AG08396 (cell line): ENCODE measurements at places on chromosomes 11 and 22.

DNA sequence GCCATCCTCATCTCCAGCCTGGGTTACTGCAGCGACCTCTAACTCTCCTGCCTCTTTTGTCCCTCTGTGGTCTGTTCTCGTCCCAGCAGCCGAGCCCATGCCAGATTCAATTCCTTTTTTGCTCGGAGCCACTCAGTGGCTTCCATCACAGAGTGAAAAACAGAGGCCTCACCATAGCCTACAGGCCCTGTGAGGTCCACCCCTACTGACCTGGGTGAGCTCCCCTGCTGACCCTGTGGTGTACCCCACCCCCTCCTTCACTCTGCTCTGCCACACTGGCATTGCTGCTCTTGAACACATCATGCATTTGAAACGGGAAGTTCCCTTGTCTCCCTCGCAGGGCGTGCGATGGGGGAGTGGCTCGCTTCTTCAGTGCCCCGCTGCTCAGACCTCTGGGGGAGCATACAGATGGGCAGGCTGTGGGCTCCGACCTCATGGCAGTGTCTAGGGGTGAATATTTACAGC is 2.1 kb downstream of the AIP start:
- no peak for DNase-seq

DNA sequence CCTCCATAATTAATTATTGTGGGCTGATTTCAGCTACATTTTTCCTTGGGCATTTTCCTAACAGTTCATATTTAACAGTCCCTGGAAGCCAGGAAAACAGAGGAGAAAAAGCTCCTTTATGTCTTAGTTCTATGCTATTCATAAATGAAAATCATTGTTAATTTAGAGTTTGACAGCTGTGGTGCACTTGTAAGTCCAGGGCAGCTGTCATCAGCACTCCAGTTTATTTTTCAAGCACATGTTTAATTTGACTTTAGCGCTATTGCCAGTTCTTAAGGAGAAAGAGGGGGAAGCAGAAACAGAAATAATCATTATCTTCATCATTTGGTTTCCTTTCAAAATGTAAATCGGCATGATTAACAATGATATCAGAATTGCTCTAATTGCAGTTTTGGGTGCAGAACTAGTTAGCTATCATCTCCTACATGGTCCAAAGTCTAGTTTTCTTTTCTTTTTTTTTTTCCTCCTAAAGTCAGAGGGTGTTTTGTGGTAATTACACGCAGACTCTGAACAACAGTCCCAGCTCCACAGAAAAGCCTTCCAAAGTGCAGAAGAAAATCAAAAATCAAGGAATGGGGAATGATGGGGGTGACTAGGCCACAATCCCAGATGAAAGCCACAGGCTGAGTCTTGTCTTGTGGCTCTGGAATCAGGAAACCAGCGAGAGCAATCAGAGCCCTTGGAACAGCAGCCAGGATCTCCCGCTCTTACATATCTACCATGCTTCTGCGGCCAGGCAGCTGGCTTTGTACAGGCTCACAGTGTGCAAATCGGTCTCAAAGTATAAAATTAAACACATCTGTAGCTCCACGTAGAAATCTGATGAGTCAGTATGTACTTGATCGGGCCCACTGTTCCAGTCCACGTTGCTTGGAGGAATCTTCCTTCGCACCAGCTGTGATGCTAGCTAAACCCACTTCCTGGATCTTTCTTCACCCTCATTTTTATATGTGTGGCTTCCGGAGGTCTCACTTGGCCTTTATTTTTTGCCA is 91.9 kb downstream of the SPON1 start:
- peak; percentile 35 for DNase-seq

- DNase-seq = no peak
Observed at GRCh38 chr22:41239443-41240128, 1.1 kb downstream of the CHADL start.

- DNase-seq = peak; percentile 15
Observed at GRCh38 chr11:5546457-5546856, 1.9 kb downstream of the OR52H1 start.

DNA sequence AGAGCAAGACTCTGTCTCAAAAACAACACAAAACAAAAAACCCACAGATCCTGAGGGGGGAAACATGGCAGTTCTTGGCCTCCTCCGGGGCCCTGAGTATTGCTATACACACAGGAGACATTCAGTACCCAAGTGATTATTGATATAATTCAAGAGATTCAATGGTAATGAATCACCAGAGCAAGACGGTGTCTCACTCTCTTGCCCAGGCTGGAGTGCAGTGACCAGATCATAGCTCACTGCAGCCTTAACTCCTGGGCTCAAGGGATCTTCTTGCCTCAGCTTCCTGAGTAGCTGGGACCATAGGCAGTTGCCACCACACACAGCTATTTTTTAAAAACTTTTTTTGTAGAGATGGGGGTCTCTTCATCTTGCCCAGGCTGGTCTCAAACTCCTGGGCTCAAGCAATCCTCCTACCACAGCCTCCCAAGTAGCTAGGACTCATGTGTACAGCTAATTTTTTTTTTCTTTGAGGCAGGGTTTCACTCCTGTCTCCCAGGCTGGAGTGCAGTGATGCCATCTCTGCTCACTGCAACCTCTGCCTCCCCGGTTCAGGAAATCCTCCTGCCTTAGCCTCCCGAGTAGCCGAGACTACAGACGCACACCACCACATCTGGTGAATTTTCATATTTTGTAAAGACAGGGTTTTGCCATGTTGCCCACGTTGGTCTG is 21.8 kb upstream of the PIK3C2A start:
- no peak for DNase-seq

DNA sequence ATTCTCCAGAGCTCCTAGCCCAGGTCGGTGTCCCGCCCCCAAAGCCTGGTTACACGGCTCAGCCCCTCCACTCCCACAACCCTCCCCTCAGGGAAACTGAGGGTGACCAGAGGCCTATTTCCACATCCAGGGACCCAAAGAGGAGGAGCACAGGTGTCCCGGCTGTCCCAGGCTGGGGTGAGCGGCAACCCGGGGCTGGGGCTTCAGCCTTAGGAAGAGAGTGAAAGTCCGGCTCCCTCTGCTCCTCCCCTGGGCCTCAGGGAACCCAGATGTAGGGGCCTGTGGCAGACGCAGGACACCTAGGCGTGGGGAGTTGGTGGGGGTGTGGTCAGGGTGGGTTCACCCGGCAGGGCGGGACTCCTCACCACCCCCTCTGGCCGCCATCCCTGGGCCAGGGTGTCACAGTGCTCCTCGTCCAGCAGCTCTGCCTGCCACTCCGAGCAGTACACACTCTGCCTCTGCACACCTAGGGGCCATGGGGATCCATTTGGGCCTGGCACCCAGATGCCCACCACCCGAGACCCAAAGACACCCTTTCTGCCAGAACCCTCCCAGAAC is 63.1 kb downstream of the ARFGAP3 start:
- no peak for DNase-seq

- peak; percentile 22 for DNase-seq
Observed at GRCh38 chr22:33539902-33540751, 380.1 kb downstream of the LARGE1 start.

- no peak for DNase-seq
Observed at GRCh38 chr22:25540166-25540907, 24.1 kb upstream of the GRK3 start.

DNA sequence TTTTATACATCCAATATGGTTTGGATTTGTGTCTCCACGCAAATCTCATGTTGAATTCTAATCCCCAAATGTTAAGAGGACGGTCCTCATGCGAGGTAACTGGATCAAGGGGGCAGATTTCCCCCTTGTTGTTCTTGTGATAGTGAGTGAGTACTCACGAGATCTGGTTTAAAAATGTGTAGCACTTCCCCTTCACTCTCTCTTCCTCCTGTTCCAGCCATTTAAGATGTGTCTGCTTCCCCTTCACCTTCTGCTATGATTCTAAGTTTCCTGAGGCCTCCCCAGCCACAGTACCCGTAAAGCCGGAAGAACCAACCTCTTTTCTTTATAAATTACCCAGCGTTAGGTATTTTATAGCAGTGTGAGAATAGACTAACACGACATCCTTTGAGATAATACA is 98.6 kb downstream of the TTC28 start:
- DNase-seq = no peak

GRCh38 chr22:22210889-22211833 is 33.4 kb upstream of the VPREB1 start:
- DNase-seq = no peak

DNA sequence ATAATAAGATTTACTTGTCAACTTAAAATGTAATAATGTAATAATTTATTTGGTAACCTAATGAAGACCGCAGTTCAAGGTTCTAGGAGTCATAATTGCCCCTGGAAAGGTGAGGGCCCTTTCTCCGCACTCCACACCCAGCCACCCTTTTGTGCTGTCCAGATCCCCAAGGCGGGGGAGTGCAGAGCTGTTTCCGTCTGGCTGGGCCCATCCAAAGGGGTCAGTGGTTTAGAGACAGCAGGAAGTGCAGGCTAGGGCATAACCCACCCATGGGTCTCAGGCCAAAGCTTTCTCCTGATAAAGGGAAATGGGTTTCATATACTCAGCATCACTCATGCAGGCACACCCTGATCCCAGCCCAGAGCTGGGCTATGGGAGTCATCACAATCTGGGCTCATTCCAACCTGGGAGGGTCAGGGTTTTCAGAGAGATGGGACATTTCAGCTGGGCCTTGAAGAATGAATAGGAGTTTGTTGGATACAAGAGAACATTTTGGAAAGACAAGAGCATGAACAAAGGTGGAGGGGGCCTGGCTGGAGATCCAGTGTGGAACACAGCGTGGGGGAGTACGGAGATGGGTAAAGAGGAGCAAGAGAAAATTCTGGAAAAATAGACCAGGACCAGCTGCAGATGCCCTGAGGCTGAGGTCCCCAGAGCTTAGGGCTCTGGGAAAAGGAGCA is 432.2 kb downstream of the TBC1D22A start:
- no peak for DNase-seq

- DNase-seq = no peak
Observed at GRCh38 chr11:32827276-32827675, 2.5 kb upstream of the PRRG4 start.

GRCh38 chr11:17129003-17129402 is 51.5 kb upstream of the RPS13 start:
- peak; percentile 14 for DNase-seq

DNA sequence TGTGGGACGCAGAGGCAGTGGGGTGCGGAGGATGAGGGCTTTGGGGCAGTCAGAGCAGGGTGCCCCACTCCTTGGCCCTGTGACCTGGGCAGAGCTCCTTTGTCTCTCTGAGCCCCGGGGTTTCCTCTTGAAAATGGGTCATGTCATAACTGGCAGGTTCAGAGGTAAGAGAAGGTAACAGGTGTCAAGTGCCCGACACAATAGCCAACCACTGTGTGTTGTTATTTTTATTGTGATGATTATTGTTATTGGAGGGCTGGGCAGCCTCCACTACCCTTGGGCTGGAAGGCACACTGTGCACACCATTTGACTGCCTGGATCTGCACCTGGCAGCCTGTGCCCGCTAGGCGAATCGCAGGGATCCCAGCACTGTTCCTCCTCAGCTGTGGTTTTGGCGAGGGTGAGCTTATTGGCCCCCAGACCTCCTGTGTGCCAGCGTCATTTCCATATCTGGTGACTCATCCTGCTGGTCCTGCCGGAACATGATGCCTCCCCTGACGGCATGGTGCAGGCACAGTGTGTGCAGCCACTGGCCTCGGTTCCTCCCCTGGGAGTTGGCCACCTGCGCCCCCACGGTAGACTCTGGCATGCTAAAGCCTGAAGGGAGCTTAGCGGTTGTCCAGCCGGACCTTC is 15.4 kb upstream of the SOX10 start:
- DNase-seq = no peak

DNA sequence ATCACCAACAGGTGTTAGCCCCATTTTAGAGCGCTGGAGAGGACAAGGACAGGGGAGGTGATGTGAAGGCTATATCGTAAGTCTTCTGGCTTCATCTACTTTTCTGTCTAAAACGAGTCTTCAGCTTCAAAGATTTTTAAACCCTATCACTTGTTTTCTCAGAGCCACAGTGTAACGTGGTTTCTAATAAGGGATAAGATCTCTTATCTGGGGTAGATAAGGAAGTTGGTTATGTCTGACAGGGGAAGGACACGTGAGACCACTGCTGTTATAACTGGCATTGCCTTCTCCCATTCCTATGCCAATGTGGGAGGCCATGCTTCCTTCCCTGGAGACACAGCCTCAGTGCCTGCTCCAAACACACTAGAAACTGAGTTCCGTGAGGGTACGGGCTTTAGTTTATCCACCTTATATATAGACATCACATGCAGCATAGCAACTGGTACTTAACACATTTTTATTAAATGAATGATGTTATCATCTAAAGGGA is 39.3 kb downstream of the LARGE2 start:
- no peak for DNase-seq

DNA sequence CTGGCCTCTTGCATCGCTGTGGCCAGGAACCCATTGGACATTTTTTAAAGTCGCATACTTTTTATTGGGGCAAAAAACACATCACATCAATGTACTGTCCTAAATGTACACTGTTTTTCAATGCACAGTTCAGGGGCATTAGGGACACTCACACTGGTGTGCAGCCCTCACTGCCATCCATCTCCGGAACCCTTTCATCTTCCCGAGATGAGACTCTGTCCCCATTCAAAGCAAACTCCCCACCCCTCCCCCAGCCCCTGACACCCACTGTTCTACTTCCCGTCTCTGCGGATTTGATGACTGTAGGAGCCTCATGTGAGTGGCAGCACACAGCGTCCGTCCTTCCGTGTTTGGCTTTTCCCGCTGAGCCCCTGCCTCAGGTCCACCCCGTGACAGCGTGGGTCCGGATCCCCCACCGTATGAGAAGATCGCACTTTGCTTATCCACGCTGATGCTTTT is 41.8 kb upstream of the TH start:
- no peak for DNase-seq

DNA sequence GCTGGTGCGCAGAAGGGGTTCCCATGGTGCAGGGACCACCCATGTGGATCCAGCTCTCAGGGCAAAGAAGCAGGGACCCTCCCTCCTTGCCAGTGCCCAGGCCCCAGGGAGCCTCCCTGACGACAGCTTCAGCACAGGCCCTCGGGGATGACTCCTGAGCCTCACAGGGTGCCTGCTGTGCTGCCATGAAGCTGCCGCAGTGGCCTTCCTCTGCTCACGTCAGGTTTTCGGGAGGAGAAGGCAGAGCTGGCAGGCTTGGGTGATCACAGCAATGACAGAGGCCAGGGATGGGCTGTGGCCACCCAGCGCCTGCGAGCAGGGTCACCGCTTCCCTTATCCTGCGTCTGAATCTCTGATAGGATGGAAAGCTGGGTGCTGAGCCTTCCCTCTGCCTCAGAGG is 276.2 kb downstream of the BRD1 start:
- DNase-seq = no peak

DNA sequence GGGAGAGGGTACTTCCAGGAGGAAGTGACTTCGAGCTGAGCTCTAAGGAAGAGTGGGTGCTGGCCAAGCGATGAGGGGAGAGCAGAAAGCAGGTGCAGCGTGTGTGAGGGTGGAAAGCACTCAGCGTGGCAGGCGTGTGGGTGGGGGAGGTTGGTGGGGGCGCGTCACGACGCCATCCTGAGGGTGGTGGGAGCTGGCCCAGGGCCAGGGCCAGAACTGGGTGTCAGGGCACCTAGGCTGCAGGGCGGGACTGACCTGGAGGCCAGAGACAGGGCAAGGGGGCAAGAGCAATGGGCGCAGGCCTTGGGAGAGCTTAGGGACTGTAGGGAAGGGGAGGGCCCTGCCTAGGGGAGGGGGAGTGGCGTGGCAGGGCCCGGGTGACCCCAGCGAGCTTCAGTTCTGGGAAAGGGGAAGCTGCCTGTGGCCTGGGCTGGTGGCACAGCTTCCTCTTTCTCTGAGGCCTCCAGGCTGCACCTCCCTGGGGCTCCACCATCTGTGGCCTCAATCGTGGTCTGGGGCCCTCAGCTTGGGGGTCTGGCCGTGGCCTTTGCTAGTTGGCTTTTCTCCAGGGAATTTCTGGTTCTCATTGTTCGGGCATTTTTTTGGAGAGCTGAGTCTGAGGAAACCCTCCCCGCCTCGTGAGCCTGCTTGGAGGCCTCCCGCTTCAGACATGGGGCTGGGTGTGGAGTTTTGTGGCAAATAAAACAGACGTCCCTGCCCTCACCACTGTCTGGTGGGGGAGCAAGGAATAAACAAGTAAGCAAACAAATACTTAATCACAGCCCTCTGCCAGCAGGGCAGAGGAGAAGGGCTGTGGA is 8.9 kb downstream of the RELT start:
- no peak for DNase-seq
